ENCODE measurements at places on chromosomes 13 and 19.
A peak's percentile ranks its signal among the peaks of the same experiment; 100 is the strongest.

DNA sequence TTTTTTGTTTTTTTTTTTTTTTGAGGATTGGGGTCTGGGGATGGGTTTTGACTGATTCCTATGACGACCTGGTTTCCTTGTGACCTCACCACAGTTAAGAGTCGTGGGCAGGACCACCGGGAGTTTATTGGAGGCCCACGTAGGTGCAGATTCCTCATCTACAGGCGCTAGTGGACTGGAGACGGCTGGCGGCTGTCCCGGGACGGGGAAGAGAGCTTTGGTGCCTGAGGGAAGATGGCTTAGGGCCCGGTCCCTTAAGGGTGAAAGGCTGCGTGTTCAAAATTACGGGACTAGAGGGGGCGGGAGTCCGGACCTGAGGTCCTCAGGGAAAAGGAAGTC is 682 bp upstream of the TEAD2 start:
- DNase-seq = no peak

DNA sequence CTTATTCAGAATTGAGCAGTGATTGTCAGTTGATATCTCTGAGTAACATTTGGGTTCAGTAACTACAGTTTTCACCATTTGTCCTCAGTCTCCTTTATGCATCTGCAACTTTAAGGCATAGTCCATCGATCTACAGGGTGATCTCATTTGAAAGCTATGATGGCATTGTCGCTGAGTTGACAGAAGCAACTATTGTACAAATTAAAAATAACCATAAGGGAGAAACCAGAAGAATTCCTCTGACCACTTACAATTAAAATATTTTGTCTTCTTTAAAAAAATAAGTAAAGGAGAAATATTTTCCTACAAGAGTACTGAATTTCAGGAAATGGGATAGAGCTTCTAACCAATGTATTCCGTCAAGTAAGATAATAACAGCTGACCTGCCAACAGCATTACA is 30.6 kb downstream of the RAP2A start:
- no peak for DNase-seq

DNA sequence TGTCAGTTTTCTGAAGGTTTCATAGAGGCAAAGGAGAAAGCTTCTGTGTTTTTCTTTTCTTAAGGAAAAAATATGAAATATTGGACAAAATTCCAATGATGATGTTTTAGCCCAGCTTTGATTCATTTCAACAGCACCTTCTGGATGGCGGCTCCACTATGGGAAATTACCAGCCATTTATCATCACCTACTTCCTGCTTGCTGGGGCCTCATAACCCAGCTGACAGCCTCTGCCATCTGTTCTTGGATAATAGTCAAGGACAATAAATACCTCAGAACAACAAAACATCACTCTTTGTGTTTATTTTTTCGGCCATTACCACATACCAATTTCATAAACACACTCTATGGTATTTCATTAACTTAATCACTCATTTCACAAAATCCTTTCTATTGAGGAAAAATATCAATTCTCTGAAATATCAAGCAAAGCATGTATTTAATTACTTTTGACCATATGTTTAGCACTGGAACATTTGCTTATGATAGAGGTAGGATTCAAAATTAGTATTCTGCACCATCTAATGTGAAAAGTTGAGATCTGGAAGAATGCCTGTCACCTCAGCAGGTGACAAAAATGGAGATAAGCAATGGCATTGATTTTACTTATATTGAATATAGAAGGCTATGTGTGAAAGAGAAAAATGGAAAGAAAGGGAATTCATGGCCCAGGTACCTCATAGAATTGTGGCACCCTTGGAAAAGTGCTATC is 629.7 kb downstream of the LIG4 start:
- no peak for DNase-seq

GRCh38 chr13:75960538-75960994 is 324.4 kb downstream of the LMO7 start:
- DNase-seq = no peak

- DNase-seq = no peak
These were observed 26.2 kb downstream of the FREM2 start for GRCh38 chr13:38713046-38713445.

GRCh38 chr19:1284293-1284978 is 1.2 kb upstream of the EFNA2 start:
- no peak for DNase-seq

DNA sequence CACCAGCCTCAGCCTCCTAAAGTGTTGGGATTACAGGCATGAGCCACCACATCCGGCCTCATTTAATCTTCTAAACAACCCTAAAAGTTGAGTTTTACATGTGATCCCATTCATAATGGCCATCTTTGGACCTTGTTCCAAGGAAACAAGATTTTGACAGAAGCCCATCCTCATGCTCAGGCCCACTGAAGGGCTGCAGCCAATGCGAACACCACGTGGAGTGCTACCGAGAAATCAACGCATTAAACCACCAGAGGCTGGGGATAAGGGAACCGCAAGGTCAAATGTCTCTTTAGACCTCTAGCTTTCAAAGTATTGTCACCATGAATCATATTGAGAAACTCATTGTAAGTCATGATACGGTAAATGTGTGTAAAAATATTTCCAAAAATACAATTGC is 49.4 kb upstream of the DOCK9 start:
- DNase-seq = no peak

- no peak for DNase-seq
These were observed 434.4 kb upstream of the PCDH9 start for GRCh38 chr13:67664502-67664901.

- no peak for DNase-seq
These were observed 23.0 kb downstream of the GTF2F2 start for GRCh38 chr13:45143346-45143751.

GRCh38 chr13:80923907-80924306 is 583.0 kb upstream of the SPRY2 start:
- DNase-seq = peak; percentile 14

GRCh38 chr19:5891572-5891937 is 12.0 kb downstream of the NDUFA11 start:
- no peak for DNase-seq

DNA sequence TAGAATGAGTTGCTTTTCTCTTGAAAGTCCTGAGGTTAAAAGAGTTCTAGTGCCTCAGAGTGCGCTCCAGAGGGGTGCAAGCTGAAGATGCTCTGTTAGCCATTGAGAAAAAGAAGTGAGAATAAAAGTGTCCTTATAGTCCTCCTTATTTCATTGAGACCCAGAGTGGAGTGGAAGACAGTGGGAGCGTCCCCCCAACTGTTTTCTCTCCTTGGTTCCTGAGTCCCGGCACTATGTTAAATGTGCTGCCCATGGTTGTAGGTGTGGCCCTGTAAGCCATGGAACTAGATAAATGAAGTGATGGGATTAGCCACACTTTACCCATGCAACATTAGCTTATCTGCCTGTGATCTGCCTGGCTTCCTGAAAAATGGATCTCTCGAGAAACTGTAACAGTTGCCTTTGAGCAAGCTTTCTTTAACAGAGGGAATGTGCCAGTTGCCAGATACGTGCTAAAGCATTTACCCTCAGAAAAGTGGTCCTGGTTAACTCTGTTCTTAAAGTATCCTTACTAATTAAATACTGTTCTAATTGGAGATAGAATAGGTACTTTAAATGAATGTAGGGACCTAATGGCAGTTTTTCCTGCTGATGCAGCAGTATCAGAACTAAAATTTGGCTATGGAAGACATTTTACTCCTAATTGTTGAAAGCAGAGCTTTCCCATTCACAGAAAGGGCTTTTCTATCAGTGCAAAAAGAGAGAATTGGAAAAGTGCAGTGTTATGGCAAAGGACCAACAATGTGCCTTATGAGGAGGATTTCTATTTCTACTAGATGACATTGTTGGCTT is 21.4 kb upstream of the PSG9 start:
- DNase-seq = no peak

- DNase-seq = no peak
These were observed 125.2 kb upstream of the OBI1 start for GRCh38 chr13:78784014-78784750.

GRCh38 chr19:55473225-55474012 is 3.0 kb upstream of the ZNF628 start:
- no peak for DNase-seq

- DNase-seq = no peak
These were observed 5.4 kb downstream of the TMEM150B start for GRCh38 chr19:55319785-55320184.

DNA sequence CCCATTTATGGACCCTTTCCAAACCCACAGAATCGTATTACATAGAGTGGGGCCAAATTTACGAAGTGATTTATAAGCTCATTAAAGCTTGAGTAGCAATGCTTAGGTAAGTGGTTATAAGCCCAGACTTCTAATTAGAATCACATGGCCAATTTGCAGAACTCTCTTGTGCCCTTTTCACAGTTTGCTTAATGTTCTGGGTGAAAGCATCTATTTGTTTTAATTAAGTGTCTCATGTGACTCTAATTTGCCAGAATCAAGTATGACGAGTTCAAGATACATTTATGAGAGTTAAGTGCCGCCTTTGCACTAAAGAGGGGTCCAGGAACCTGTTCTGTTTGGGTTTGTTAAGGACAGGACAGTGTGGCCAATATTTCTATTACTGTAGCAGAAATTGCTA is 46.0 kb upstream of the ZNF681 start:
- DNase-seq = no peak

GRCh38 chr19:35753634-35754369 is 3.0 kb downstream of the HSPB6 start:
- DNase-seq = no peak

GRCh38 chr13:52835071-52835839 is 13.2 kb downstream of the PCDH8 start:
- DNase-seq = no peak

GRCh38 chr13:103471896-103472295 is 405.7 kb upstream of the SLC10A2 start:
- no peak for DNase-seq

GRCh38 chr19:20863176-20863575 is 59.9 kb upstream of the ZNF85 start:
- no peak for DNase-seq

DNA sequence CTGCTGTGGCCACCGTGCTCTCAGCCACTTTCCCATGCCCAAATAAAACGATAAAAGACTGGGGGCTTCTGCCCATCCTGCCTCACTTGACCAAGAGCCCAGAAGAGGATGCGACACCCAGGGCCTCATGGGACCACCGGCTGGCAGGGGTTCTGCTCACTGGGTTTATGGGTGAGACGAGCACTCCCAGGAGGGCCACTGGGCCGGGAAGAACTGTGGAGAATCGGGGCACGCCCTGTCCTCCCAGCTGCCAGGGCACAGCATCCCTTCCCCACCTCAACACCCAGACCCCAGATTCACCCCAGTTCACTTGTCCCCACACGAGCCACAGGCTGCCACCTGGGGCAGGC is 4.7 kb upstream of the F10 start:
- no peak for DNase-seq

DNA sequence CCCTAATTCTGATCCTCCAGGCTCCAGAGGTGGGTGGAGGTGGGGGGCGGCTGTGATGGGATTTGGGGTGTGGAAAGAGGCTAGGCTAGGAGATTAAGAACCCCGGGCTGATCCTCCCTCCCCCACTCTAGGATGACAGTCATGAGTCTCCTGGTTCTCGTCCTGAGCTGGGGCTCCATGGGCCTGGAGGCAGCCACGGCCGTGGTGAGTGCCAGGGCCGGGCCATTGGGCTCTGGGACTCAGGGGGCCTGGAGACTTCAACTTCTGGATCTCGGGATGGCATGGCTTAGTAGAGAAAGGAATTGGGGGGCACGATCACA is 13.9 kb downstream of the TTYH1 start:
- DNase-seq = no peak

DNA sequence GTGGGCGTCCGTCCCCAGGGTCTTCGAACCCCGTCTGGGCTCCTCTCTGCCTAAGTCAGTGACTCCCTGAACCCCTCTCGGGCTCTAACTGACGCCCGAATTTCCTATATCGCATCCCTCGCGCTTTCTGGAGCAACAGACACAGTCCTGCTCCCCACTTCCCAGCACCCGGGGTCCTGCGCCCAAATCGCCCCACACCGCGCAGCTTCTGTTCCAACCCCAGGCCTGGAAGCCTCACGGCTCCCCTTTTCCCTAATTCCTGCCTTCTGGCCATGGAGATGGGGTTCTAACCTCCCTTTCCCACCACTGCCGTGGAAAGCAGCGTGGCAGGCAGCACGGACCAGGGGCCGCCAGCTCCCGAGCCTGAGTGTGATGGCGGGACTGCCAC is 1.6 kb upstream of the GRTP1 start:
- DNase-seq = no peak

- DNase-seq = peak; percentile 84
These were observed 16.8 kb downstream of the CEBPG start for GRCh38 chr19:33390101-33390907.

DNA sequence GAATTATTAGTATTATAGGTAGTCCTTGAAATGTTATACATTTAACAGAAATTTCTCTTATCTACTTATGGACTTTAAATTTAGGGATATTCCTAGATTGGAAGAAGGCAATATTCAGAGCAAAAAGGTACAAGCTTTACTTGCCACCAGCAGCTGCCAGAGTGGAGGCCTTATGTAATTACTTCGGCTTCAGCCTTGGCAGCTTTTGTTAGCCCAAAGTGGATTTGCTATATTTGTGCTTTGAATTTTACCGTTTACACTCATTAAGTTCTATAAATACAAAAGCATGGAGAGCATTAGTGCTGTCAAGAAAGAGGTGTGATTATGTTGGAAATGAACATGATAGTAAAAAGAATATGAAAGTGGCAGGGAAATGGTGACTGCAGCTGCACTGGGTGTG is 319.9 kb downstream of the ATP8A2 start:
- no peak for DNase-seq

DNA sequence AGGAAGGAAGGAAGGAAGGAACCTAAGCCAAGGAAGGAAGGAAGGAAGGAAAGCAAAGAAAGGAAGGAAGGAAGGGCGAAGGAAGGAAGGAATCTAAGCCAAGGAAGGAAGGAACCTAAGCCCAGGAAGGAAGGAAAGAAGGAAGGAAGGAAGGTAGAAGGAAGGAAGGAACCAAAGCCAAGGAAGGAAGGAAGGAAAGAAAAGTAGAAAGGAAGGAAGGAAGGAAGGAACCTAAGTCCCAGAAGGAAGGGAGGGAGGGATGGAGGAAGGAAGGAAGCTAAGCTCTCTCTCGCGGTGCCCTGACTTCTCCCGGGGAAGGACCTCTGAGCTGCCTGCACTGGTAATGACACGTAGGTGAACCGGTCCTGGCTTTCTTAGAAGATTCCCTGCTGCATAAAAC is 1.3 kb upstream of the RUBCNL start:
- DNase-seq = no peak

GRCh38 chr19:16562608-16563025 is 9.6 kb downstream of the SLC35E1 start:
- DNase-seq = no peak

DNA sequence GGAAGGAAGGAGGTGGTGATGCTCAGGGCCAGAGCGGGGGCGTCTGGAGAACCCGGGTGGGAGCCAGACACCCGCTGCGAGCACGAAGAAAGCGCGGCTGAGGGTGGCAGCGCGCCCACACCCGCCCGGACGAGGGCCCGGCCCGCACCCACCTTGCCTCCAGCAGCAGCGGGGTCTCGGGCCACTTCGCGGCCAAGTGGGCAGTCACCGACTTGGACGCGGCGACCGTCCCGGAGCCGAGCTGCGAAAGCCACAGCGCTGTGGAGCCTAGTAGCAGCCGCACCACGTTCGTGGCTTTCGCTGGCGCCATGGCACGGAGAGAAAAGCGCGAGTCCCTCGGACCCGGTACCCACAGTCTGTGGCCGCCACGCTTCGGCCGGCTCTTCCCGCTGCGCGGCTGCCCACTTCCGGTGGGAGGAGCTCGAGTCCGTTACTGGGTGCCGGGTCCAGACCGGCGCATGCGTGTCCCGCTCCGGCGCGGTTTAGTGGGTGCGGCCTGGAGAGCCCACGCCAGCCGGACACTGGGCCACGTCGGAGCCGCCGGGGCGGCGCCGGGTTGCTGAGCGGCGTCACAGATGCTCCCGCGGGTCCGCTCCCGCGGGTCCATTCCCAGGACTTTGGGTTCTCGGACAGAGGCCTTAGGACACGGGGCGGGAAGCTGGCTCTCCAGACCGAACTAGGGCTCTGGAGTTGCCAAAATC is at the start of gene UGGT2:
TSS of gene UGGT2 (minus strand) at position 399 of the 701 bp plus-strand sequence. CDS start at position 310, 89 bp downstream.
- peak; percentile 89 for DNase-seq

All from pons (tissue), 1 donor.